Stimulated activated CD8-positive, alpha-beta memory T cell treated with anti-CD3 and anti-CD28 coated beads, Interleukin-4, amount 100 ng/mL, for 4 hours (primary cell): ENCODE measurements at places on chromosomes 16 and 17.

- no peak for DNase-seq
Measured at GRCh38 chr17:16361874-16362273, 8.6 kb upstream of the CENPV start.

GRCh38 chr16:72444696-72445095, 272.7 kb upstream of the PMFBP1 start:
- DNase-seq: no peak

- DNase-seq: no peak
Measured at GRCh38 chr17:41985919-41986318, 19.3 kb downstream of the CNP start.

DNA sequence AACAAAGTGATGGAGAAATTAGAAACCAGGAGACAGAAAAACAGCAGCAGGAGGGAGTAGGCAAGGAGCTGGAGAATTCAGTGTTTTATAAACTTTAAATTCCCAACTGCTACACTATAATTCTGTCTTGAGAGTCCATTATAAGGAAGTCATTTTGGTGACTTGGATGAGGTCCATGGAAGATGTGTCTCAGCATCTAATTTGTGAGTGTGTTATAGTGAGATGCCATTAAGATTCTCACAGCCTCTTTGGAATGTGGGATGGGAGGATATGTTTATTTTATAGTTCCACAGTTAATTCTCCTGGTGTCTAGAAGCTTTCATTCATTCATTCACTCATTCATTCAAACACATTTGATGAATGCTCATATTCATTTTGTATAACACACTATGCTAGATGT, 206.0 kb upstream of the MYOCD start:
- DNase-seq: no peak

DNA sequence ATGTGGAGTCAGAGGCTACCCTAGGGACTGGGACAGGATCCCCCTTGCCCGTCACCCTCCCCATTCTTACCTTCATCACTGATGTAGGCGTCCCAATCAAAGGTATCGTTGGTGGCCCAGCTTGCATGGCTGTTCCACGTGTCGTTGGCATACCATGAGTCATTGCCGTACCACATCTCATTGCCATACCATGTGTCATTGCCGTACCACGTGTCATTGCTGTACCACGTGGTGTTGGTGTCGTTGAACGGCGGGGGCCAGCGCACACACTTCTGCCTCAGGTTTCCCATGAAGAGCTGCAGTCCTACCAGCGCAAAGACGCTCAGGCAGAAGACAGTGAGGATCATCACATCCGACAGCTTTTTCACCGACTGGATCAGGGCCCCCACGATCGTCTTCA, 4.8 kb downstream of the SCN4A start:
- no peak for DNase-seq

DNA sequence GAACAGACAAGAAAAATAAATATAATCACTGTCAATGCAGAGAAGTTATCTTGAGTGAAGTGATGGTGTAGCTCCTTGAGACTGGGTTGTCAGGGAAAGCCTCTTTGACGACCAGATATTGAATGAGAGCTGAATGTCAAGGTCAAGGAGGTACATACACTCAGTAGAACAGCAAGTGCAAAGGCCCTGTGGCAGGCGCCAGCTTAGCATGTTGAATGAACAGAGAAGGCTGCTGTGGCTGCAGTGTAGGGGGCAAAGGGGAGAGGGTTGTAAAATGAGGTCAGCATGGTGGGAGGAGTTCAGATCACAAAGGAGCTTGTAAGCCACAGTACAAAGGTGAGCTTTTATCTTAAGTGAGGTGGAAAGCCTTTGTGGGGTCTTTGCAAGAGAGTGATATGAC, 111.5 kb downstream of the ZFHX3 start:
- no peak for DNase-seq

DNA sequence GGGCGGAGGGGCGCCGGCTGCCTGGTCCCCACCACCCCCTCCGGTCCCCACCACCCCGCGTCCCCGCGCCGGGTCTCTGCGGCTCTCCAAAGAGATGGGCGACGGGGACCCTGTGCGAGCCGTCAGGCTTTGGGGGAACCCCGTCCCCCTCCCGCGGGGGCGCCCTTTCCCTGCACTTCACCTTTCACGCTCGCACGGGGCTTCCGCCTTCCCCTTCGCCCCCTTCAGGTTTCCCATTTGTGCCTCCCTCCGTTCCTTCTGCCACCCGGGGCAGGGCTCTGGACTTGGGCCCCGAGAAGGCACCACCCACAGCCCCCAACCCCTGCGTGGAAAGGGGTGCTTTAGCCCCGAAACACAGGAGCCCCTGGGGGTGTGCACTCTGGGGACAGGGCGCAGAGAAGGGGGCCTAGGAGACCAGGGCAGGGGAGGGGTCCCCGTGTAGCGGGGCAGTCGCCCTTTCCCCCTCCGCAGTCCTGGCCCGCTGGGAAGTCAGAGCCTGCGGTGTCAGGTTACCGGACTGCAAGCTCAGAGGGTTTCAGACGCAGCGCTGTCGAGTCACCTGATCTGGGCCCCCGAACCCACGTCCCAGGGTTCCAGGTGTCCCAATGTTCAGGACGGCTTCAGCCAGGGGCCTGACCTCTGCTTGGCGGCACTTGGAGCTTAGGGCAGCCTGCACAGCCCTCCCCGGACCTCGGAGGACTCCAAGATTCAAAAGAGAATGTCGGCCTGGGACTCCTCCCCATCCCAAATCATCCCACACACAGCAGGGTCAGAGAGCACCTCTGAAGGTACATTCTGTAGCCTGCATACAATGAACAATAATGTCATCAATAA, 6.7 kb upstream of the CCDC92B start:
- no peak for DNase-seq

DNA sequence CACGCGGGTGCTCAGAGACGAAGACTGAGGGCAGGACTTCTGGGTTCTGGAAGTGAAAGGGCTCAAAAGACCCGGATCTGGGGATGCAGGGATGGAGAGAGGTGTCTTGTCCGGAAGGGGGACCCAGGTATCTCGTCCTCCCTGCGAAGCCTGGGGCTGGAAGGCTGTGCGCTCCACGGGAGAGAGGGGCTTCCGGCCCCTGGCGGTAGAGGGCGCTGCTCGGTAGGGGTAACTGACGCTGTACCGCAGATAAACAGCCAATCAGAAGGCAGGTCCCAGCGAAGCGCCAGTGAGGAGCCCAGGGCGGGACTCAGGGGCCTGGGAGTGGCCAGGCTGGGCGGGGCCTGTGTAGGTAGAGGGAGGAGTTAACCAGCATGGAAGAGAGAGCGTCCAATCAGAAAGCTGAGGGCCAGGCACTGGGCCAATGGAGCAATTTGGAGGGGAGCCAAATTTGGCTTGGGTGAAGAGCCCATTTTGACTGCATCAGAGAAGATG, 804 bp downstream of the TGFB1I1 start:
- DNase-seq: no peak

- no peak for DNase-seq
Measured at GRCh38 chr17:33874617-33875060, 380.4 kb upstream of the CCL2 start.

DNA sequence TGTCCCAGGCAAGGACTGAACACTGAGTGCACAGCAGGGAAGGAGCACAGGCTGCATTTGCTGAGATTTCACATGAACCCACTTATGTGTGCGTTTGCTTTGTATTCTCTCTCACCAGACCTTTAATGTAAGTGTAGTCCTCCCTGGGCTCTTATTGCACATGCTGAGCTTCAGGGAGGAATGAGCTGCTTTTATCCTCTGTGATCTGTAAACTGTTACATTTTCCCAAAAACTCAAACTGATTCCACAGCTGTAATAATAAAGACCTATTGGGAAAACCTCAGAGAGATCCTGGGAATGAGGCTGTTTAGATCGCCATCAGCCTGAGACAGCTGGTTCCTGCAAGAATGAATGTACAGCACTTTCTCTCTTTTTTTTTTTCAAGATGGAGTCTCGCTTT, 53.6 kb upstream of the ADORA2B start:
- no peak for DNase-seq

DNA sequence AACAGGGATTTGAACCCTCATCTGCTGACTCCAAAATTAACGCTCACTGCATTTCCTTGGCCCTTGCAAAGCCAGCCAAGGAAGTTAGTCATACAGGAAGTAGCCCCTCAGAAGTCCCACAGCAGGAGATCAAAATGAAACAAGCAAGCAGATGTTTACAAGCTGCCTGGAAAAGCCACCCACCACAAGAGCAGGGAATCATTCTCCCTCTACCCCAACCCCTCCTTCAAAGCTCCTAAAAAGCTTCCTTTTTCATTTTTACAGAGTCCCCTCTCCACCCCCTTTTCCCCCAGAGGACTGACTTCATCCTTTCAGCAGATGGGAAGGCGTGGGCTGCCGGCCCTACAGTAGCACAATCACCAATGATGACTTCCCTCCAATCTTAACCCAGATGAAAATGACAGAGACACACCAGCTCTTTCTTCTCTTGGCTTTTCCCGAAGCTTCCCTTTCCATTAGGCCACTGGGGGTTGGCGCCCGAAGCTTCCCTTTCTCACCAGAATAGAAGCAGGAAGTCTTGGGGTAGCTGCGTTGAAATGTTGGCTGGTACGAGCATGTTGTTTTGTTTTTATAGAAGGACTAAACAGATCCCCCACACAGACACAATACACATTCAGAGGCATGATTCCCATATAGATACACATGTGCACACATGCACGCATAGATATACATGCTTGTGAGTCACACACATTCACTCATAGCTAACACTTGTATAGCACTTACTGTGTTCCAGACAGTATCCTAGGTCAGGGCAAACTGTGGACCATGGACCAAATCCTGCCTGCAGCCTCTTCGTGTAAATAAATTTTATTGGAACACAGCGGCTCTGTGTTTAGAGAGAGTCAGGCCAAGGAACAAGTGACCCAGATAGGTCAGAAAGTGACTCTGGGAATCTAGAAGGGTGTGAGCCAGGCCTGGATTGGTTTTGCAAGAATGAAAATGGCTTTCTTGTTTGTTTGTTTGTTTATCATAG, 17.4 kb downstream of the ITPRIPL2 start:
- no peak for DNase-seq

- no peak for DNase-seq
Measured at GRCh38 chr17:61442136-61442775, 10.0 kb upstream of the TBX4 start.

GRCh38 chr17:9790889-9791876, at the start of gene DHRS7C:
DHRS7C (minus strand) TSS chr17:9791592; CDS start chr17:9791284, 308 bp downstream.
- DNase-seq: no peak

GRCh38 chr17:21199856-21200255, 14.1 kb downstream of the TMEM11 start:
- DNase-seq: no peak

DNA sequence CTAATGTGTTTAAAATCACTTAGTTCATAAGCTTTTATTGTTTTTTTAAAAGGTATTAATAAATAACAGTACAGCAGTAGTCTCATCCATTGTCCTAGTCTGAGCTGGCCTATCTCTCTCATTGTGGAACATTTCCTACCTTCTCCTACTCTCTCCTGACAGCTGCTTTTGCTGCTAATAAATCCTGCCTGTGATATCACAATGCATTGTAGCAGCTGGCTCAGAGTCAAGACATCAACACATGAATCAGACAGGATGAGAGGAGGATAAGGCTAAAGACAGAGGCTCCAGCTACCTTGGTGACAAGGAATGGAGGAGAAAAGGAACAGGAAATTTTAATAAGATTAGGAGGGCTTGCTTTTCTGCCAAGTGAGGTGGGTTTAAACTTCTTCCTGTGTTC, 626.1 kb downstream of the HS3ST4 start:
- no peak for DNase-seq

DNA sequence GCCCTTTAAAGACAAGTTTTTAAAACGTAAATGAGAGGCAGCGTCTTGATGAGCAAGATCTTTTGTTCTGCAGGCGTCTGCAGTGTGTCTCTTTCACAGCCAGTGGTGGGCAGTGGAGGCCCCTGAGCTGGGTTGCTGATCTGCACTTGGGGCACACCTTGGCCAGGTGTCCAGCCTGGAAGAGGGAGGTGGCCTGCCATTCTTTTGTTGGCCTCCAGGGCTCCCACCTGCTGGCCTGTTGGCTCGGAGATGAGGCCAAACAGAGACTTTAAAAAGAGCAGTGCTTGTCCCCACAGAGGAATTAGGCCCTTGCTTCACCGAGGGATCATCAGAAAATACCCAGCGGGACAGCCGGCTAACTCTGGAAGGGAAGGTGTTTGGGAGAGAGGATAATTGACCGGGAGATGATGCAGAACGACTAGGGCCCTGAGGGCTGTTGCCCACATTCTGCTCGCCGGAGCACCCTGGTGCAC, 145.9 kb upstream of the PLCG2 start:
- no peak for DNase-seq

DNA sequence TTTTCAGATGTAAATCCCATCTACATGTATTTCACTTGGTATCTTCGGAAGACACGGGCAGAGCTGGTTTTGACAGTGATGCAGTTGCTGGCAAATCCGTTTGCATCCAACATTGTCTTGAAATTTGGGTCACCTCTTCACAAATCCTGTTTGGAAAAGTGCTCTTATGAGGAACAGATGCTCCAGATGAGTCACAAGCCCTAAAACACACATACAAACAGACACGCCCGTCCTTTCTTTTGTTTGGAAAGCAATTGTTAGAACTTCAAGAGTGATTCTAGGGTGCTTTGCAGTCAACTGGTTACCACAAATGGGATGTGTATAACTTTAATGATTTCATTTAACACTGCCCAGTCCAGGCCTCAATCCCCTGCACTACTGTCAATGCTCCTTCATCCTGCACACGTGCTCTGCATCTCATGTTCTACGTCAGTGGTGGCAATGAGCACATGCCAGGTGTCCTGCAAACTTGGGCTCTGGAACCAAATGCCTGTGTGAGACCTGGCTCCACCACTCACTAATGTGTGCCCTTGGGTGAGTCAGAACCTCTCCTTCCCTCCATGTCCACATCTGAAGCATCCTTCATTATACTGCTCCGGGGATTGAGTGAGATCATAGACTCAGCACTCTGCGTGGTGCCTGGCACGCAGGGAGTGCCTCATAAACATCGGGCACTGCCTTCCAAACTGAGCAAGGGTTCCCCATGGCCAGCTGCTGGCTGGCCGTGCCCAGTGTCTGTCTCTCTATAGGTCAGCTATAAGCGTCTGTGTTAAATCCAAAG, 19.3 kb upstream of the FOXF1 start:
- no peak for DNase-seq

- no peak for DNase-seq
Measured at GRCh38 chr17:51500454-51500853, 240.1 kb downstream of the UTP18 start.

GRCh38 chr17:31226373-31226772, 70.7 kb downstream of the OMG start:
- DNase-seq: no peak

- no peak for DNase-seq
Measured at GRCh38 chr16:2956579-2956956, 7.5 kb upstream of the KREMEN2 start.

DNA sequence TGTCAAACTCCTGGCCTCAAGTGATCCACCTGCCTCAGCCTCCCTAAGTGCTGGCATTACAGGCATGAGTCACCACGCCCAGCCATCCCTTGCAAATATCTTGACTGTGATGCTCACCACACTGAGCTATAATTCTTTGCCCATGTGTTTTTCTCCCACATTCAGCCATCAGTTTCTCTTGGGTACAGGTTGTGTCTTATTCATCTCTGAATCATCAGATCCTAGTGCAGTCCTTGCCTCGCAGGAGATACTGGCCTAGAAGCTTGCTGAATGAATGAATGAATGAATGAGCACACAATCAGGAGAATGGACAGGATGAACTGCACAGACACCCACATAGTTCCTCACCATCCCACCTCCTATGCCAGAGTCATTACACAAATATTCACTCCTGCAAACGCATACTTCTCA, 24.4 kb upstream of the ETV4 start:
- DNase-seq: no peak
